ENCODE measurements at places on chromosomes 4 and X.

GRCh38 chr4:51909236-51909703 lies 66.3 kb downstream of the DCUN1D4 start:
- DNase-seq = no peak

DNA sequence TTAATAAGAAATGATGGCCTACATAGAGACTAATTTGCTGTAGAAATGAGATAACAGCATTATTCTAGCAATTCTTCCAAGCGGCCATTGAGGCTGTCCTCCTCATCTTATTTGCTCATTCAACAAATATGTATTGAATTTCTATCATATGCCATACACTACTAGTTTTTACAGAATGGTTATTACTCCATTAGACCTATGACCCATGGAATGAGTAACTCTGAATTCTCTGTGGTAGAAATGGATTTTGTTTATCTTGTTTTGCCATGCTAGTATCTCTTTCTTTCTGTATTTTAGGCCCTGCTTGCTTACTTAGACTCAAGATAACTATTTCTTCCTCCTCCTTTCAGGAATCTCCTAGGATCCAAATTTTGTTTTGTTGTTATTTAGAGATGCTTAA lies 103.5 kb downstream of the RPA4 start:
- DNase-seq = no peak

- DNase-seq = no peak
These were observed 44.1 kb downstream of the SLC39A8 start for GRCh38 chr4:102301167-102301566.

DNA sequence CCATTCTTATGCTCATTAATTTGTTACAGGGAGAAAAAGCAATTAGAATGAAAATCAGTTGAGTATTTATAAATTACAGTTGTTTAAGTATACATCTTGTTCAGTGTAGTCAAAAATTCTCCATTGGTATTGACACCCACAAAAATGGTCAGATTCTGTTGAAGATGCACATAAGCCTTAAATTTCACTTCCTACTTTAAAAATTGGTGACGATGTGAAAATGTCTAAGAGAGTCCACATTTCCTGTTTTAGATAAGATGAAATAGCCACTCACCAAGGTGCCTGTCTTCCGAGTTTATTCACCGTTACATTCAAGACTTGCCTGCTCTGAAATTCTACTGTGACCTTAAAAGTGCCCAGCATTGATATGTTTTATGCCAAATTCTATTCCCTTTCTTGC lies 93.6 kb downstream of the GPR143 start:
- DNase-seq = no peak

DNA sequence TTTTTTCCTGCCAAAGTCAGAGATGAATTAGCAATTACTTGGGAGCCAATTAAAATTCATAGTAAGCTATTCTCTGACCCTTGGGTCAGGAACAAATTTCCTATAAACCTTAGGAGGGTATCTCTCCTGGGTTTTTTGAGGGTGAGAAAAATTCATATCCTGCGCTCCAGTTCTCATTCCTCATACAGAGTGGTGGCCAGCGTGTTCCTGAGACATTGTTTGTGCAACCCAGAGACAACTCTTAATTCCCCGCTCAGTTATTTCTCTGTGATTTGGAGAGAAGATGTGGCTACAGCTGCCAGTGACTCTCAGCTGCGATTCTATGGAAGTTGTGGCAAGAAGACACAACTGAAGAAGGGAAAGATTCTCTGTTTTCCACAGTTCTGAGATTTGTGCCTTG lies 37.9 kb upstream of the CBR4 start:
- DNase-seq = no peak

DNA sequence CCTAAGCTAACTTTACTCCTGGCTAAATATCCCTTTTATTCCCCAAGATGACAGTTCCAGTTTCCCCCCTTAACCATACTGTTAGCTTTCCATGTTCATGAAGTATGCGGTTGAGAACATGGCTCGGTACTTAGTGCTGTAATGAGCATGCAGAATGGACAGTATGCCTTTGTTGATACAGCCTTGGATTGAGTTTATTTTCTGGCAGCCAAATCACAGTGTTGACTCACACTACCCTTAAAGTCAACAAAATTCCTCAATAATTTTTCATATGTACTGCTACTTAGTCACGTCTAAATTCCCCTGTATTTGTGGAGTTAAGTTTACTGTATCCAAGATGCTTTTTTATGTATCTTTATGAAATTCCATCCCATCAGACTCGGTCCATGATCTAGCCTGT lies 1.4 kb upstream of the VEGFC start:
- DNase-seq = no peak

DNA sequence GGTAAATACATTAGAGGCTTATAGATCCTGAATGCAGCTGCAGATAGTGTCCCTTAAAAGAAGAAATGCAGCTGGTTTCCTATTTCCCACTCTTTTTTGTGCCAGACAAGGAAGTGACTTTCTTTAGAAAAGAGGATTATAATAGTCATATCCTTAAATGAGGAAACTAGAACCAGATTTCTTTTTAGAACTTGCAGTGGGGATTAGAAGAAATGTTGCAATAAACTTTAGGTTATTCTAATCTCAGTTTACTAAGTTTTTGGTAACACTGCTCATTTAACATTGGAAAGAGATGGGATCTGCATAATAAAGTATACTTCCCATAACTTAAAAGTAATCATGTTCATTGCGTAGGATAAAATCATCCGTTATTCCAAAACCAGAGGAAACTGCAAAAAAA lies 101.9 kb downstream of the SLIT2 start:
- DNase-seq = no peak

- DNase-seq = no peak
These were observed 27.7 kb downstream of the MANBA start for GRCh38 chr4:102733084-102733483.

- no peak for DNase-seq
These were observed 109.1 kb upstream of the SLC4A4 start for GRCh38 chr4:71229477-71230270.

GRCh38 chr4:52711834-52712250 lies 39.4 kb downstream of the ERVMER34-1 start:
- DNase-seq = no peak

DNA sequence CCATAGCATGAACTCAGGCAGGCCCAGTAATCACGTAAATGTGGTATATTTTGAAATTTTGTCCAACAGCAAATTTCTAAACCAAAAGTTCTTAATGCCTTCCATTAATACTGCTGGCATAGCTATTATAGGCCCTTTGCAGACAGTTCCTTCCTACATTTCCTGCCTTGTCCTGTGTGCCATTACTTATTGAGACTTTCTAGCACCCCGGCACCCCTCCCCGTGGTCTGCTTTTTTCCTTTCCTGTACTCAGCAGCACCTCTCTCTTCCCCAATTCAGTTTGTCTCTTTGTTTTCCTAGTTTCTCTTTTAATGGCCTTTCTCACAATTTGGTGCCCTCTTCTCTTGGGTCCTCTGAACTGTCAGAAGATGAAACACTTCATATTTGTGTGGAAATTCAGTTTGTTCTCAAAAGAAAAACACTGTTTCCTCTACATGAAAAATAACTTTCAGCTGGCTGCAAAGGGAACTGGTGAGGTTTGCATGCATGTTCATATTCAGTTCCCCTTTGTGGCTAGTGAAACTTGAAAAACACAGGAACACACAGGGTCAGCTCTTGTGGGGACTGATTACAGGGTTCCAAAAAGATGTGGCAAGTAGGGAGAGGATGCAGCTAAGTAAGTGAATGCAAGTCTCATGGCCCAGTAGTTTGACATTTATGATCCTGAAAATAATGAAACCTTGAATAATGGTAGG lies 17.1 kb downstream of the GPR34 start:
- DNase-seq = no peak

- no peak for DNase-seq
These were observed 66.0 kb upstream of the C4orf54 start for GRCh38 chr4:99723612-99724011.

DNA sequence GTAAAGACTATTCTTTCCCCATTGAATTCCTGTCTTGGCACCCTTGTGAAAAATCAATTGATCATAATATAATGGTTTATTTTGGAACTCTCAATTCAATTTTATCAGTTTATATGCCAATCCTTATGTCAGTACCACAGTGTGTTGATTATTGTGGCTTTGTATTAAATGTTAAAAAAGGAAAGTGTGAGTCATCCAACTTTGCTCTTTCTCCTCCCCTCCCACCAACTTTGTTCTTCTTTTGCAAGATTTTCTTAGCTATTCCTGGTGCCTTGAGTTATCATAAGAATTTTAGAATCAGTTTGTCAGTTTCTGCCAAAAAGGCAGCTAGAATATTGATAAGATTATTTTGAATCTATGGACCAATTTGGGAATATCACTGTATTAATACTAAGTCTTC lies 11.2 kb upstream of the RNF175 start:
- no peak for DNase-seq

DNA sequence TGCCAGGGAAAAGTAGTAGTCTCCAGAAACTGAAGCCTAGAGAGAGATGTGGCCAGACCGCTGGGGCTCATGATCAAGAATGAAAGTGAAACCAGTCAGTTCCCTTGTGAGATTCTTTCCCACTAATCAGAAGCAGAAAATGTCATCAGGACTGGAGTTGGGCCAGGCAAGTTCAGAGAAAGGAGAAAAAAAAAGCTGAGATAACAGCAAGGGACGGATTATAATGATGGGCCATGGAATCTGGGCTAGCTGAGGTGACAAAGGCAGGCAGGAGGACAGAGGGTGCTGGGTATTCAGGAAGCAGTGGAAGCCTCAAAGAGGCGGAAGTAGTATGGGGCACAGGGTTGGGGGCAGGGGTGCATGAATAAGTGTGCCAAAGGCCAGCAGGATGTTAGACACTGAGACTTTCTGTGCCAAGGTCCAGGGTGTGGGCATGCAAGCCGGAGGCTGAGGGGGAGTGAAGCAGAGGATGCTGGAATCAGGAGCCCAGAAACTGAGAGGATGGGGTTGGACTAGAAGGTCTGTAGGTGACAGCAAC lies 2.5 kb downstream of the CXorf38 start:
- DNase-seq = peak; percentile 1

DNA sequence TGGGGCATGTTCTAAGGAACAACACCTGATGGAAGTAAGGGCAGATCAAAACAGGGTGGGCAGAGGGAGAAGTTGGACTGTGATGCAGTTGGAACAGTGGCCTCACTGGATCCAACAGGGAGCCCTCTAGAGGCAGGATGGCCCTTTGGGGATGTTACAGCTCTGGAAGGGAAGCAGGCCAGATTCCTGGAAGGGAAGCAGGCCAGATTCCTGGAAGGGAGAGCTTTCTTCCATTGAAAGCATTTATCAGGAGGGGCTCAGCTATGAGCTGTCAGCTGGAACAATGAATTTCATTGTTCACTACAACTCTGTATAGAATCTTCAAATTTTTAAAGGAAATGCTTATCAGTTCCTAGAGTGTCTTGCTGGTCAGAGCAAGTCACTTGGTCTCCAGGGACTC lies 17.7 kb downstream of the IL15 start:
- no peak for DNase-seq

- DNase-seq = no peak
These were observed 917.1 kb downstream of the RAPGEF2 start for GRCh38 chr4:160019936-160020335.

DNA sequence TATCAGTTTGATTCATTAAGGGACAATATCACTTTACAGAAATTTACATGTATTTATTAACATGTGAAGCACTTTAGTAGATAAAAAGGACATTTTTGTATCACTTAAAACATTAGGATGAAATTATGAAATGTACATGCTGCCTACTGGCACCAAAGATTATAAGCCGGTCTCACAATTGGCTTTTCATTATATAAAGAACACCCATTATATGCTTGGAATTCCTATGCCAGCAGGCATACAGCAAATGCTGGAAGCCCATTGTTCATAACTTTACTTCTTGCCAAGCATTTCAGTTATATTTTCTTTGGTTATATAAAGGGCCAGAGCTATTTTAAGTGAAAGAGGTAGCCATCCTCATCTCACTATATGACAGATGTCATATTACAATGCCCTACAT lies 145.9 kb downstream of the DMD start:
- DNase-seq = no peak

- no peak for DNase-seq
These were observed 191.5 kb downstream of the SLC7A11 start for GRCh38 chr4:138050601-138051000.

DNA sequence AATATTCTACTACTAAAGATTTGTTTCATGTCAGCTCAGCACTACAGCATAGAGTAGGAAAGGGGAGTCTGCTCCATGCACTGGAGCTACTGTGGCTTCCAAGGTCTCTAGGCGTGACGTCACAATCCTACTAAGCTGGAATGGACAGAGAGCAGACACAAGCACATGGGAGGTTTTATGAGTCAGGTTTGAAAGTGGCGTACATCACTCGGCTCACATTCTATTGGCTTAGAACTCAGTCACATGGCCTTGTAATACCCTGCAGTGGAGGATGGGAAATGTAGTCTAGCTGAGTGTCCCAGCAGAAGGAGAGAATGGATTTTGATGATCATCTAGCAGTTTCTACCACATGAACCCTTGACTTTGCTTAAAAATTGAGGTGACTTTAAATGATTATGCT lies 624.8 kb upstream of the ATOH1 start:
- DNase-seq = no peak

DNA sequence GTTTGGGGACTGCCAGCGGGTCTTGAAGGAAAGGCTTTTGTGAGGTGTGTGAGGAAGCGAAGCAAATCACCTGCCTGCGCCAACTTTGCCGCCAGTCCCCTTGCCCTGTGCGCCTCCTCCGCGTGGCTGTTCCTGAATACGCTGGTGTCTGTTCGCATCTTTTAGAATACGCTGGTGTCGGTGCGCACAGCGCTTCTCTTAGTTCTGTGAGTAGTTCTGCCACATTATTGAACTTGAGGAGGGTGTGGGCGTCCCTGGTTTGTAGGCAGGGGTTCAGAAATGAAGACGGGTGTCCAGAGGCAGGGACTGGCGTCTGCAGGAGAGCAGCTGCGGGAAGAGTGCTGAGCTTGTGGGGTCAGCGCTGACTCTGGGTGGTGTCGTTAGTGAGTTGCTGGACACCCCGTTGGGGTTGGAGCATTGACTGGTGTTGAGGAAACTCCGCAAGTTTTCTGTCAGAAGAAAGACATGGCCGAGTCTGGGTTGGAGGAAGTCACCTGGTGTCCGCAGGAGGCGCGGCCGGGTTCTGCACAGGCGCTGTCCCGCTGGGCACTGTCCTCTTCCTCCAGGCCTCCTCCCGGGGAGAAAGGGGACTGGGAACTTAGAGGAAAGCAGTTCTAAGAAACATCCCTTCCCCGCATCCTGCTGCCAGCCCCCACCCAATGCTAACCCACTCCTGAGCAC lies 930 bp downstream of the ZNF718 start:
- peak; percentile 14 for DNase-seq

GRCh38 chrX:6683353-6683752 lies 148.4 kb upstream of the VCX3A start:
- DNase-seq = no peak

GRCh38 chr4:150859453-150859852 lies 155.6 kb downstream of the LRBA start:
- DNase-seq = no peak

- no peak for DNase-seq
These were observed 370.3 kb upstream of the SMIM31 start for GRCh38 chr4:164383358-164384220.

- no peak for DNase-seq
These were observed 317.5 kb upstream of the AGA start for GRCh38 chr4:177759729-177760128.

- no peak for DNase-seq
These were observed 21.2 kb downstream of the CCDC160 start for GRCh38 chrX:134258202-134258601.

Measured in T-helper 2 cell (primary cell).